ENCODE measurements at places on chromosomes 3 and 15.

DNA sequence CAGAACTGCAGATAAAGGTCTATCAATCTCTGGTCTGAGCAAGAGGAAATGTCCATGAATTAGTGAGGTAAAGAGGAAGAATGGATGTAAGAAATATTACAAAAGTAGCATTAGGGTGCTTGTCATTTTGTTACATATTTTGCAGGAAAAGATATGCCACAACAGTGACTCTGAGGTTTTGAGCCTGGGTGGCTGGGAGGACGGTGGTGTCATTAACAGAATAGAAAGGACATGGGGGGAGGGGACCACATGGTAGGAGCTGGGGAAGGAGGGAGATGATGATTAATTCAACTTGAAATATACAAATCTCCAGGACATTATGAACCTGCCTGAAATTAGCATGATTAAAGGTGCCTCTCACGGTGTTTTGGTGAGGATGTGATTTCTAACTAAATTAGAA is 245.5 kb upstream of the MDFIC2 start:
- DNase-seq = no peak

DNA sequence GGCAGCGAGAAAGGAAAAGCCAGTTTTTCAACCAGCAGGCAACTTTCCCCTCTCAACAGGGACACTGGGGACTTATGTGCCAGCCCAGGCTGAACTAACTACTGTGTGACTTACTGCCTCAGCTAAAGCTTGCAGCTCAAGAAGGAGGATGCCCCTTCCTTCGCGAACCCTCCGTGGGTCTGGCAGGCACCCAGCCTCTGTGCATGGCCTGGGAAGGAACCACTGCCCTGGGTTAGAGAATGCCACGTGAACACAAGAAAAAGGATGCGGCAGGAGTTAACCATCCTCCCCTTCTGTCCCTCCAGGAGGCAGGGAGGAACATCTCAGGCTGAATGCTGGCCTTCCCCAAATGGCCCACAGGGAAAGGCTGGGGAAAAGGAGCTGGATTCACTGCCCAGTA is 29.0 kb downstream of the CHDH start:
- DNase-seq = no peak

DNA sequence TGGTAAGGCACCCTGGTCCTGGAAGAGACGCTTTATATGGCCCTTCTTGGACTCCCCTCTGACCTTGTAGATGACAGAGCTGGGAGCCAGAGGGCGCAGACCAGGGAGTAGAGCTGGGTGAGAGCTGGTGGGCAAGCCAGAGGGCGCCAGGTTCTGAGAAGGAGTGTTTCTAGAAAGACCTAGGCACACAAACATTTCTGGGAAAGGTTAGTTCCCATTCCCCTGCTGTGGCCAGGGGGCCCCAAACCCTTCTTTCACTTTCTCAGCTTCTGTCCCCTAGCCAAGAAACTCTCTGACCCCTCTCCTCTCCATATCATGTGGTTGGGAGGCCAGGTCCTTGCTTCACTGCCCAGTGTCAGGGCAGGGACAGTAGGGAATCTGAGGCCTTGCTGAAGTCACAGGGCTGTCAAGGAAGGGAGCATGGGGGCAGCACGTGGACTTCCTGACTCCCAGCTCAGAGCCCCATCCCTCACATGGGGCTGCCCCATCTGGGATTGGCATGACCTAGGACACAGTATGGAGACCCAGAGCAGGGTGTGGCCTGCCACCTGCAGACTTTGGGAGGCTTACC is 3.6 kb downstream of the HEMK1 start:
- DNase-seq = no peak

- DNase-seq = no peak
Observed at GRCh38 chr15:95734422-95735316, 595.8 kb upstream of the NR2F2 start.

DNA sequence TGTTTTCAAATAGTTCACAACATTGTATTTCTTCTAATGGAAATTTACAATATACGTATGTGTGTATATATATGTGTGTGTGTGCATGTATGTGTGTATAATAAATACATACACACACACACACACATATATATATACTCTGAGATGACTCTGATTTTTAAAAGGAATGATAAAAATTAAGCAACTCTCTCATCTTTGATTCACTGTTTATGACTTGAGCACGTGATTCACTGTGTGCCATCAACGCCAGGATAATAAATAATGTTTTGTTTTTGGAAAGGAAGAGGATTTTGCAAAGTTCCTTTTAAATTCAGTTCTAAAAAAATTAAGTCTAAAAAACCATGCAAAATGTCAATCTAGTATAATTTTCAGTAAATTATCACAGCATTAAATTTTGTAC is 132.4 kb downstream of the P3H2 start:
- DNase-seq = no peak

GRCh38 chr3:59698091-59698490 is 648.3 kb upstream of the CFAP20DC start:
- no peak for DNase-seq

DNA sequence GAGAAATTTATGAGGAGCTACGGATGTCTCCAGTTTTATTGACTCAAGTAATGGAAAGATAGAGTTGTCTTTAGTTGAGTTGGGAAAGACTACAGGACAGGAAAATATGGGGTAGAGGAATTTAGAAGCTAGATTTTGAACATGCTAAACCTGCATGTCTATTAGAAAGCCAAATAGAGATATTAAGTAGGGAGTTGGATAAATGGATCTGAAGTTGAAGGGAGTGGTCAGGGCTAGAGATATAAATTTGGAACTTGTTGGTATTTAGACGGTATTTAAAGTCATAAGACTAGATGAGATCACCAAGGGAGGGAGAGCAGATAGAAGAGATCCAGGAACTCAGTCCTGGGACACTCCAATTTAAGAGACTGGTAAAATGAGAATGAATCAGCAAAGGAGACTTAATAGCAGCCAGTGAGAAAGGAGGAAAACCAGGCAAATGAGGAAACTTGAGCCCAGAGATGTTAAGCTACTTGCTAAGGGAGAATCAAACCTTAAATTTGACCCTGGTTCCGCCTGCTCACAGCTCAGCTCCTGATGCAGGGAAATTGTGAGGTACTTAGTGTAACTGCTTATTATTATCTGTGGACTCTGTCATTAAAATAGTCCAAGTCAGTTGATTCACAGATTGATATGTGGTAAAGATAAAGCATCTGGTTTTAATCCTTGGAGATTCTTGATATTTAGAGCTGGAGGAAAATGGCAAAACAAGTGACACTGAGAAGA is 35.8 kb downstream of the ABI3BP start:
- no peak for DNase-seq

DNA sequence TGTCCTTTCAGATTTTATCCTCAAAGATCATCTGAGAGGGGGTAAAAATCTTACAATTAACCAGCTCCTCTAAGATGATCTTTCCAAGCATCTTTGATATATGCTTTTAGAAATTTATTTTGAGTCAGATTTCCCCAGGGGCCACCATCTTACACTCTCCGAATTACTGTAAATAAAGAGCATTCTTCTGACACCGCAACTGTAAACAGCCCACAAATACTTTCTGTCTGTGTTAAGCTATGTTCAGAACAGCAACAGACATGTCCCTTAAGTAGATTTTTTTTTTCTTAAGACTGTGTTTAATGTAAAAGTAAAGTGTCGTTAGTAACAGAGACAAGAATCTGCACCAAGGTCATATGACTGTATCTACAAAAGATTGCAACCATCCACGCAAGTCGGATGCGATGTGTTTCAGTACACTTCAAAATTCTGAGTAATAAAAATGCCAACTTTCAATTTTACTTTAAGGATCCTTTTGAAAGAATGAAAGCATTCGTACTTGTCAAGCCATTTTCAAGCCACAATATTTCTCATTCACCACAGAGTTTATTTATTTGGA is 159.0 kb upstream of the KCNH8 start:
- DNase-seq = no peak

DNA sequence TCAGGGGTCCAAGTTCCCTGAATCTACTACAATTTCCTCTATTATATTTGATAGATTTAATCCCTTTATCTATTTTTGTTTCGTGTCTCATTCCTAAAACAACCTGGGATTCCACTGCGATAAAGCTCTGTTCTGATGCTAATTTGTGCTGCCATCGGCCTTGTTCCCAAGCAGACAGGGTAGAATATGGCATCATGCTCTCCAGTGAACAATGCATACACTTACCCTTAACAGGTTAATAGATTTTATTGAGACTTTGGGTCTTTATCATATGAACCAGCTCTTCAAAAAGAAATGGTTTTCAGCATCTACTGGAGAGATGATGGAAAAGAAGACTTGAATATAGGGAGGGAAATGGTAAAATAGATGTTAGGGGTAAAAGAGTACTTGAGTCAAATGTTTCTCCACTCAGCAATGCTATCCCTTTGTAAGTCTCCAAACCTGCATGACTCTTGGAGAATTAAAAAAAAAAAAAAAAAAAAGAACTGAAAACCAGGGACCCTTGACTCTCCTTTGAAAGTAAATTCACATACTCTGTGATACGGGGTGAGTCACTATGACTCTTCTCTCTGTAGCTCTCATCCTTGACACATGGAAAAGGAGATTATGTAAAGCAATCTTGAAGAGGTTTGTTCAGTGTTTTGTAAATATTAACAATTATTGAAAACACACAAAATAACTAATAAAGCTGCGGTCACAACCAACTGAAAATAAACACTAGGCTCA is 268.8 kb downstream of the ZBTB20 start:
- DNase-seq = no peak

GRCh38 chr3:147427746-147428145 is 18.6 kb downstream of the ZIC1 start:
- DNase-seq = no peak

DNA sequence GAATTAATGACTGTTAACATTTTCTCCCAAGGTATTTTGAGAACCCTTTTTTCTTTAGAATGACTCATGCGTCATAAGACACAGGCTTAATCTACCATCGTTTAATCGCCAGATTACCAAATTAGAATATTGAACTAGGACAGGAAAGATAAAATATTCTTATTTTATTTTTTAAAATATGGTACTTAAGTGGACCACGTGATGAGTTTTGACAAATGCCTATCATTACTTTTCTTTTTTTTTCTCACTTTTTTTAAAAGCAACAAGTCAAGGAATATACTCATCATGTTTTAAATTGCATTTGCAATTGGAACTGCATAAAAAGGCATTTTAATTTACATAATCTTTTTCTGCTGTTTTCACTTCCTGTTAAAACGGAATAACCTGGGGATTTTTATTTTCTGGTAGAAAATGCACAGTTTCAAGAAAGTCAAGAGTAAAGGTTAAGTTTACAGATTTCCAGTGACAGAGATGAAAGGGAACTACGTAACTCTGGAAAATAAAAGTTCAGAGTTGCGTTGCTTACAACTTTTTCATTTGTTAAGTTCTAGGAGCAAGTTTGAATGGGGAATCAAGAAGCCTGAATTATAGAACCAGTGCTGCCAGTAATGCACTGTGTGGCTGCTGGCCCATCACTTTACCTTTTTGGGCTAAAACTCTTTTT is 23.6 kb downstream of the SIAH2 start:
- no peak for DNase-seq

DNA sequence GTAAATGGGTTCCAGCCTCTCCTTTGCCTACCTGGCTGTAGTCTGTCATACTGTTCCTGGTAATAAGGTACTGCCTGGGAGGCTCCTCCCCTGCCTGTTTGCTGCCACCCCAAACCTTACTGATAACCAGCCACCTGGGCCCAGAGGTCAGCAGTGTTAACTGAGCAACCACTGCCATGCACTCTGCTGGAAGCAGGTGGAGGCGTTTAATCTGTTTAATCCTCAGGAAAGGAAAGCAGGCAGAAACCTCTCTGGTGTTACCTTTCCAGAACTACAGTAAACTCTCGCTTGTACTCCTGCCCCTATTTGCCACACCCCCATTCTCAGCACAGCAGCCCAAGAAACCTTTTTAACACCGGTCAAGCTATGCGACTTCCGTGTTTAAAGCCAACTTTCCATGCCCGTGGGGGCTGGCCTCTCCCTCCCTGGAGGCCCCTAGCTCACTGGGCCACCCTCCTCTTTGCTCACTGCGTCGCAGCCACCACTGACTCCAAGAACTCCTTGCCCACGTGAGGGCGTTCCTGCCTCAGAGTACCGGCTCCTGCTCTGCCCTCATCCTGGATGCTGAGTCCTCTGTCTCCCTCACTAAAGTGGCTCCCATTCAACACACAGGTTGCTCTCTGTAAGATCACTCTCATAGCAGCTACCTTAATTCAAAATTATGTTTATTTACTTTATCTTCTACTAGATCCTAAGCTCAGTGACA is 8.3 kb downstream of the BDH1 start:
- no peak for DNase-seq

DNA sequence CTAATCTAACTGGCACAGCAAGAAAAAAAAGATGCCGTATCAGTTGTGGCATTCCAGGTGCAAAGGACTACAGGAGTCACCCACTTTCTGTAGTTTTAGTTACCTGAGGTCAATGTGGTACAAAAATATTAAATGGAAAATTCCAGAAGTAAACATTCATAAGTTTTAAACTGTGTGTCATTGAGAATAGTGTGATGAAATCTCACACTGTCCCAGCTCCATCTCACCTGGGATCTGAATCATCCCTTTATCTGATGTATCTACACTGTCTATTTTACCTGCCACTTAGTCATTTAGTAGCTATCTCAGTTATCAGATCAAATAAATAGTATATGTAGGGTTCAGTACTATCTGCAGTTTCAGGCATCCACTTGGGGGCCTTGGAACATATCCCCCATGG is 26.7 kb downstream of the GBE1 start:
- no peak for DNase-seq

- no peak for DNase-seq
Observed at GRCh38 chr15:65326117-65326526, 21.6 kb downstream of the RNU5B-1 start.

DNA sequence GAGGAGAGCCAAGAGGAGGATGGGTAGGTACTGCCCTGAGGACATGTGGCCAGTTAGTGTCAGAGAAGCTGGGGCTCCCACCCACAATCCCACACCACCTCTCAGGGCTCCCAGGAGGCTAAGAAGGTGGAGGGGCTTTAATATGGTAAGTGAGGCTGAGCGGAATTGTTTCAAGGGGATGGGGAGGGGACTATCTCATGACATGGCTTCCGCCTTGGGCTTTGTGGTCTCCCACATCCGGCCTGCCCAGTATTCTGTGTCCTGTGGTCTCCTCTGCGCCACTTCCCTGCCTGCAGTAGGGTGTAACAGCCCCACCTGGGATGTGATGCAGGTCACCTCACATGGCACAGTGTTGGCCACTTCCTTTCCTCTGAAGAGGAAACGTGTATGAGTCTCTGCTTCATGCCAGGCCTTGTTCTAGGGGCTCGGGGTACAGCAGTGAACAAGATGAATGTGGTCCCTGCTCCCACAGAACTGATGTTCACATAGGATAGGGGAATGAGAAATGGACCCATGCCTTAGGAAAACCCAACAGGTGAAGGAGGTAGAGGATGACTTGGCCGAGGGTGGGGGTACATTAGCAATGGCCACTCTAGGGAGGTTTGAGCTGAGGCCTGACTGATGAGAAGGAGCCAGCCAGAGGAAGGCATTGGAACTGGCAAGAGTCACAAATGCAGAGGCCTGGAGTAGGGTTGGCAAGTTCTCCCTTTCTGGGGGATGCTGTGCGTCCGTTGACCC is 3.2 kb downstream of the NEIL1 start:
- peak; percentile 46 for DNase-seq

Measured in activated T-helper 9 cell treated with anti-CD3 and anti-CD28 coated beads, Interleukin-2, amount 50 U/mL, for 16 hours (primary cell).